Osteoblast (primary cell): ENCODE measurements at places on chromosomes 3 and 15. TPM values are rescaled to one million over a fixed set of nuclear protein-coding genes. Genes with fewer than 3 reads are reported as not detected.
A peak's percentile ranks its signal among the peaks of the same experiment; 100 is the strongest.

GRCh38 chr15:78394981-78395616 is 42.9 kb upstream of the IREB2 start:
- no peak for DNase-seq

- DNase-seq, result peak; percentile 4
Observed at GRCh38 chr15:47917881-47918280, 200.6 kb downstream of the SEMA6D start.

GRCh38 chr3:20572473-20572872 is 386.5 kb upstream of the SGO1 start:
- DNase-seq, result no peak

- DNase-seq, result no peak
Observed at GRCh38 chr3:5192571-5193365, 5.3 kb downstream of the EDEM1 start.

DNA sequence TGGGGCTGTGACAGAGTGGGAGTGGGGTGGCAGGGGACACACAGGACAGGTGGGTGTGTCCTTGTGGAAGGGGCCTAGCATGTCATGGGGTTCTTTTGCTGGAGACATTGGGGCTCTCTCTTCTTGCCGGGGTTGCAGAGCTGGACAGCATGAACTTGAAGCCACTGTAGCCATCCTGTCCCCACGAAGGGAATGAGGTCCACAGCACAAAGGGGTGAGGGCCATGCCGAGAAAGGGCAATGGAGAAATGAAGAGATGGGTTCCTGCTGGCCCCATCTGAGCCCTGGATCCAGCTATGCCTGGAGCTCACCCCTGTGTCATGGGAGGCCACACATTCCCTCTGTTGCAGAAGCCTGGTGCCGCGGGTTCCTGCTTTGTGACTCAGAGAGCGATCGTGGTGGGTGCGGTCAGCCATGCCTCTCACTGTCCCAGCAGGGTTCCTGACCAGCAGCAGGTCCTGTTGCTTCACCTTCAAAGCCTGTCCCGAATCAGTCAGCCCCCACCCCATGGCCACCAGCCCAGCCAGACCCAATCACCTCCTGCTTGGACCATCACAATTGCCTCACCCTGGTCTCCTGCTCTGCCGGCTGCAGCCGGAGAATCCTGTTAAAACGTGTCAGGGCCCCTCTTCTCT is 50.0 kb downstream of the DNAJB8 start:
- DNase-seq, result peak; percentile 99

DNA sequence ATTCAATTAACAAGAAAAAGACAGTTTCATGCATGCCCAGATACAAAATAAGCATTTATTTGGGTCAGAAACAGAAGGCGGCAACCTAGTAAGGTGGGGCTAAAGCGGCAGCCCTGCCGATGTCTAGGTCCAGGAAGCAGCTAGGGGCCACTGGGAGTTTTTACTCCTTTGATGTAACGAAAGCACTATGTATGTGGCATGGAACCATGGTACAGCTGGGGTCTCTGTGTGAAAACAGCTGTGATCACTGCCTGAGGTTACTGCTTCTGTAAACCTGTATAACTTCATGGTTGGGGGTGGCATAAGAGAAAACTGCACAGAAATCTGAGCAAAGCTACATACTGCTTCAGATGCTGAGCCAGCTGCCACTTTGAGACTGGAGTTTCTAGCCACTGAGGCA is 119.5 kb downstream of the ZNF280D start:
- no peak for DNase-seq

GRCh38 chr3:170724599-170725280 is 138.9 kb upstream of the SLC7A14 start:
- peak; percentile 80 for DNase-seq

DNA sequence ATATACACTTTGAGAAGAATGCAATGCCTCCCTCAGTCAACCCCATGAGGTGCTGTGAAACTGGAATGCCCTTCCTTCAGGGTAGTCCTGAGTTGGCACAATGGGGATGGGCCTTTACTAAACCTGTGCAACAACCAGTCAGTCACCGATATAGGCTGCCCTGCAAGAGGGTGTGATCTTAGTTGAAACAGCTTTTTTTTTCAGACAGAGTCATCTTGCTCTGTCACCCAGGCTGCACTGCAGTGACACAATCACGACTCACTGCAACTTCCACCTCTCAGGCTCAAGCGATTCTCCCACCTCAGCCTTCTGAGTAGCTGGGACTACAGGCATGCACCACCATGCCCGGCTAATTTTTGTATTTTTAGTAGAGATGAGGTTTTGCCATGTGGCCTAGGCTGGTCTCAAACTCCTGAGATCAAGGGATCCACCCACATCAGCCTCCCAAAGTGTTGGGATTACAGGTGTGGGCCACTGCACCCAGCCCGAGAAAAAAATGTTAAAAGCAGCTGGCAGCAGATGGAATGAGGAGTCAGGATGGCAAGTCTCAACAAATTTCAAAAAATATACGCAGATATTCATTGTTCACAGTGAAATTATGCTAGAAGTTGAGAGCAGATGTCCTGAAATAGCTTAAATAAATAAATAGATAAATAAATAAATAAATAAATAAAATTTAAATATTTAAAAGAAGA is 31.8 kb downstream of the MYO5A start:
- no peak for DNase-seq

DNA sequence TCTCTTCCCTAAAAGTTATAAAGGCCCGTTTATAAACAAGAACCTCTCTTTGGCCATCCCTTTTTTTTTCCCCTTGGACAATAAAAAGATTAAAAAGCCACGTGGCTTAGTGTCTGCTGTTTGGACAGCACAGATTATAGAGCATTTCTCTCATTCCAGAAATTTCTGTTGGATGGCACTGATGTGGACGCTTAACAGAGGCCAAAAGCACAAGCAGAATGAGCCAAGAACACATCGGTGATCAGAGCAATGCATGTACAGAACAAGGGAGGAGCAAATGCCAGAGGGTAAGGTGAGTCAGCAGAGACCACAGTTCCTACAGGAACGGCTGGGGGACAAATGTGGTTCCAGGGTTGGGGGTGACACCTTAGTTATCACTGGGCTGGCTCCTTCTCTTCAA is 30.3 kb upstream of the CTNNB1 start:
- no peak for DNase-seq

DNA sequence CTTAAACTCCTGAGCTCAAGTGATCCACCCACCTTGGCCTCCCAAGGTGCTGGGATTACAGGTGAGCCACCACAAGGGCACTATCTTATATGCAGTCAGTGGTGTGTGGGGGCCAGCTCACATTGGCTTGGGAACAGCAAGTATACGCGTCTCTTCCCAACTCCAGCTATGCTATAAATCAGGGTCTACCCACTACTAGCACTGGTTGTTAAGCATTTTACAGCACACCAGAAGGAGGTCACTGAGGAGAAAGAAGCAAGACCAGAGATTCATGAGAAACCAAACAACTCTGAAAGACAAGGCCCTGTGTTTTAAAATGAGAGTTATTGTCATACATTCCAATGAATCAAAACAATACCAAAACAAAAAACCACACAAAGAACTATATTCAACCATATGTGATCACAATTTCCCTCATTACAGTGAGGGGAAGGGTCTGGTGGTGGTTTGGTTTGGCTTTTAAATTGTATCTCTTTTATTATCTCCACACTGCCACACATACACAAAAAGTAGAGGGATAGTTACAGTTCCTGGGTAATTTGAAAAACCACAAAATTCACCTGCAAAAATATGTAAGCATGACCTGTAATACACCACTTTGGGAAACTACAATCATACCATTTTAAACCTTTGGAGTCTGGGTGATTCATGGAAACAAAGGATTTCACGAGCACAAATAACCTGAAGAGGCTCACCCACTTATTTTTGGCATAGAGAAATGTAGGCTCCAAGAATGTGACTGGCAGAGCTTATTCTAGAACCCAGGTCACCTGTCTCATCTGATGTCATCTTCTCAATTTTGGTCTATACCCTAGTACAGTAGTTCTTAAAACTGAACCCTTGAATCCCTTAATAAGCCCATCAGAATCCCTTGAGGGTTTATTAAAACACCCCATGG is 5.2 kb downstream of the MAGI1 start:
- DNase-seq, result no peak

- DNase-seq, result no peak
Observed at GRCh38 chr3:181727341-181728032, 15.8 kb downstream of the SOX2 start.

DNA sequence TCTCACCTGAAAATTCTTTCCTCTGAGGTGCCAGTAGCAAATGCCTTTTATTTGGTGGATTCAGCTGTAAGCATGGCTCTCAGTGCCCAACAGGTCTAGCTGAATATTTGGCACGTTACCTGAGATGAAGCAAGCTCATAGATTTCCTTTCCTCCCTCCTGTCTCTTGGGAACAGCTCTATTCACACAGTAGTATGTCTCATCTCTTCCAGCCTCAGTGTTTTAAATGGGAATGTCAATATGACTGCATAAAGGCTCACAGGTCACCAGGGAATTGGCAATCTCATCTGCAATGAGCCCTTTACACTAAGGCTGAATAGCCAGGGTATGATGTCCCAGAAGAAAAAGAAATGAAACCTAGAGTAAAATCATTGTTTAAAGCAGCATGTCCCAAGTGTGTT is 733.5 kb downstream of the NTRK3 start:
- DNase-seq, result no peak

GRCh38 chr3:66572090-66572675 is 71.4 kb upstream of the LRIG1 start:
- no peak for DNase-seq

DNA sequence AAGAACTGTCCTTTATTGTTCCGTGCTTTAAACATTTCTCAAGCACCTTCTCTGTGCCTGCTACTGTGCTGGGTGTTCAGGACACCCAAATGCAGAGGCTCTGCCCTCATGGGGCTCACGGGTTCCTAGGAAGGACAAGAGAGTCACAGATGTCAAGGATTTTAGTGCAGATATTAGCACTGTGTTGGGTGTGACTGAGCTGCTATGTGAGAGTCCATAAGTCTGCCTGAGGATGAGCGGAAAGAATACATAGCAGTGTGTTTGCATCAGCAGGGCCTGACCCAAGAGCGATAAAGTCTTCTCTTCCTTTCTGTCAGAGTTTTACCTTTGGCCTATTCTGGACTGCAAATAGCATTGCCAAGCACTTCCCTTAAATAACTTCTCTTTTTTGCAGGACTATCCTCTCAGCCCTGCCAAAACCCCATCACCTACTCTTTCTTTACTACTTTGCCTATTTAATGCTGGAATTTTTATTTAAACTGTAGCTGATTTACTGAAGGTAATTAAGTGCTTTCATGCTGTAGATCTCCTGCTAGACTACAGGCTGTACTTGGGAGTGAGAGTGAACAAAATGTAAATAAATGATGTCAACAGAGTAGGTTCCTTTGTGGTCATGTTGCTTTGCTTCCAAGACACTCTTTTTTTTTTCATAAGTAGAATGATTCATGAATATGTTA is 459.4 kb upstream of the TPRG1 start:
- DNase-seq, result no peak

Gene CCDC13
- 0.72 and 0.88 TPM in 2 replicates for total RNA-seq

Gene SUSD5
- total RNA-seq, result 10.9 and 11.2 TPM in 2 replicates

Gene LMAN1L
- total RNA-seq, result under 0.01 TPM in 1 of 2 replicates, not detected in the other

Gene ZIC1
- total RNA-seq, result 2.1 and 3.6 TPM in 2 replicates

Gene MINAR1
- total RNA-seq, result 2.1 and 2.5 TPM in 2 replicates

Gene C3orf18
- total RNA-seq, result 17.7 and 18.8 TPM in 2 replicates

Gene CCDC51
- total RNA-seq, result 13.3 and 17.4 TPM in 2 replicates

Gene LRIG1
- 14.1 and 16.5 TPM in 2 replicates for total RNA-seq

Gene SPATA12
- total RNA-seq, result not detected in 2 replicates

Gene UNC13C
- under 0.01 TPM in 1 of 2 replicates, not detected in the other for total RNA-seq
